ENCODE measurements at places on chromosomes 5 and 9.

GRCh38 chr9:136131629-136132511 lies 13.2 kb upstream of the TMEM250 start:
- DNase-seq, result no peak

DNA sequence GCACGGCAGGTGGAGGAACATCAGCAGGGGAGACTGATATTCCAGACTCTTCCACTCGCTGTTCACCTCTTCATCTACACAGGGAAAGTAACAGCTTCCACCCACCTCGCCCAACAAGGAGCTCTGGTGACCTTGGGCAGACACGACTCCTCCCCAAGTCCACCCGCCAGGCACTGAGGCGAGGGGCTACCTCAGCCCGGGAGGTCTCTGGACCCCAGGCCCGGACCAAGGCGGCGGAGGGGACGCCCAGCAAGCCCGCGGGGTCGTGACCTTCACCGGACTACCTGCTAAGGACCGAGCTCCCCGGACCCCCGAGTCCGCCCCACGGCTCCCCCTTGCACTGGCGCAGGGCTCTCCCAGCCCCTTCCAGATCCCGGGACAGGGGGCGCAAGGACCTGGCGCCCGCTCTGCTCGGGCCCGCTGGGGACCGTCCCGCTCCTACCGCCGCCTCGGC lies 70.2 kb upstream of the LPCAT1 start:
- DNase-seq, result no peak

DNA sequence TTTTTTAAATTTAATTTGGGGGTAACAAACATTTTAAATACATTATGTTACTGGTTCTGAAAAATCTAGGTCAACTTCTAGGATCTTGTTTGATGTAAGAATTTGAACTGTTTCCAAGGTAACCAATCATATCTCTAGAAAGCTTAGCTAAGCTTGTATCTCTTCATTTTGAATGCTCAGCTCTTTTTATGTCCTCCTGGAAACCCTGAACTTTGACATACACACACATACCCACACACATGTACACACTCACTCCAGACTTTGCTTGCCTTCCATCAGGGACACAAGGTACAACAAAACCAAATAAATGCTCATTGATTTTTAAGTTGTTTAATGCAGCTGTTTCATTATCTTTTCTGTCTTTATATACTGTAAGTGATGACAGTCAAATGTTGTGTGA lies 178.5 kb downstream of the RAB3C start:
- no peak for DNase-seq

GRCh38 chr9:76600007-76600615 lies 141.1 kb downstream of the GCNT1 start:
- DNase-seq, result no peak

- no peak for DNase-seq
These were observed 30.3 kb upstream of the HMGCR start for GRCh38 chr5:75306746-75307145.

- DNase-seq, result no peak
These were observed 623.8 kb upstream of the TYRP1 start for GRCh38 chr9:12069366-12069765.

- no peak for DNase-seq
These were observed 3.4 kb downstream of the SLC6A19 start for GRCh38 chr5:1204693-1205242.

DNA sequence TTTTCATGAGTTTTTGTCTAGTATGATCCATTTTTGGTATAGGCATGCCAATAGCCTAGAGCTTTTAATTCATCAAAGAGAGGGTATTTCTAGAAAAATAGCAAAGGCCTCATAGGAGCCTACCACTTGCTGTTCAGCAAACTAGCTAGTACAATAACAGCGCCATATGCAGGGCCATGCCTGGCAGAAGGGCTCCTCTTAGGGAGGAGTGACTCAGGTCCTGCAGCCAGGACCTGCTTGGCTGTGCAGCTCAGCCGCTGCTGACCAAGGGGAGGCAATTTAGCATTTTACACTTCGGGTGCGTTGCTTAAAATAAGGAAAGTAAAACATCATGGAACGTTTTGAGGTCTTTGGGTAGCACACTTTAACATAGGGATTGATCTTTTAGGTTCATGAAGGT lies 100.6 kb downstream of the TRIO start:
- no peak for DNase-seq
